ENCODE measurements at places on chromosomes 1 and 21. TPM values are rescaled to one million over a fixed set of nuclear protein-coding genes. Genes with fewer than 3 reads are reported as not detected.

DNA sequence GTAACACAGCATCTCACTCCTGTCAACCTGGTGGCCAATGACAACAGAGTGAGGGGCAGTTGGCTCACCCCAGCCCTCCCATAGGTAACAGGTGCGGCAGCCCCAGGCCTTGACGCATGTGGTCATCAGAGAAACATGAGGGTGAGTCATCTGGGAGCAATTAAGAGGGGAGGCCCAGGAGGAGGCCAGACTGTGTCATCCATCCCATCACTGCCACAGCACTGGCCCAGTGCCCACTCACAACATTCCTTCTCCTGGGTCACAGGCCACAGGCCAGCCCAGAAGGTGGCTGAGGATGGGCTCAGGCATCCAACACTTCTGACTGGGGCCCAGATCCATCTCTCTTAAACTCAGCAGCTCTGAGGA lies 17.1 kb downstream of the TEX35 start:
- no peaks in the 10 kb centered on the region for H3K36me3 ChIP-seq
- DNase-seq: peak; percentile 49
- H3K4me1 ChIP-seq: peaks cover 9% of the 10 kb centered on the region
- H3K27me3 ChIP-seq: no peaks in the 10 kb centered on the region
- no peak overlapping the region for H3K27ac ChIP-seq
- H3K4me3 ChIP-seq: no peak overlapping the region

DNA sequence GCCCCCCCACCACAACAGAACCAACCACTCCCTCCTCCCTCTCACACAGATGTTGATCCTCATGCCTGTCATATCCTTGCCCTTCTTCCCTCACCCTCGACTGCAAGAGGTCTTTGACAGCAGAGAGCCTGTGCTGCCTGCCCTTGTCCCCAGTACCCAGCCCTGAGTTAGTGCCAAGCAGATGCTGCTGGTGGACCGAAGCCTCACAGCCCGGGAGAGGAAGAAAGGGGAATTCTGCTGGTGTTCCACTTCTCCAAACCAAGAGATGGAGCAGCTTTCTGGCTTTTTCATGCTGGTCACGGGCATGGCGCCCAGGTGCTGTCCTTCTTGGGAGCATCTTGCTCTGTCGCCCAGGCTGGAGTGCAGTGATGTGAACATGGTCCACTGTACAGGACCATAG lies 69.1 kb downstream of the SLC66A1 start:
- H3K27ac ChIP-seq: no peak overlapping the region
- H3K4me1 ChIP-seq: peaks cover 20% of the 10 kb centered on the region
- peaks cover 70% of the 10 kb centered on the region for H3K36me3 ChIP-seq
- no peak overlapping the region for H3K4me3 ChIP-seq

GRCh38 chr1:203888807-203889251 lies 27.4 kb downstream of the SNRPE start:
- no peak overlapping the region for H3K27ac ChIP-seq
- H3K36me3 ChIP-seq: no peaks in the 10 kb centered on the region

DNA sequence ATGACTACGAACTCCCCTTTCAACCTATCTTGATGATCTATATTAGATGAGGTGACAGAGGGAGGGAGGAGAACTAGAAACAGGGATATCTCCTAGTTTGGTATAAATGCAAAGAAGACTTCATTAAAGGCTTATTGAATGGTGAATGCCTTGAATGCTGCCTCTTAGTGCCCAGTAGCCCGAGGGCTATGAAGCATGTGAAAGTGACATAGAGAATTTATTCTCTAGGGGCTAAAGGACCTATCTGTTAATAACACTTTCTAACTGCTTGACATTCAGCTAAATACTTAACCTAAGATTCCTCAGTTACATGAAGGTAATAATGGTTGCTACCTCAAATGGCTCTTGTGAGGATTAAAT lies 764.1 kb downstream of the LTN1 start:
- no peaks in the 10 kb centered on the region for H3K36me3 ChIP-seq
- DNase-seq: no peak
- H3K27me3 ChIP-seq: no peaks in the 10 kb centered on the region
- H3K27ac ChIP-seq: no peak overlapping the region
- no peaks in the 10 kb centered on the region for H3K4me1 ChIP-seq
- H3K4me3 ChIP-seq: no peak overlapping the region

DNA sequence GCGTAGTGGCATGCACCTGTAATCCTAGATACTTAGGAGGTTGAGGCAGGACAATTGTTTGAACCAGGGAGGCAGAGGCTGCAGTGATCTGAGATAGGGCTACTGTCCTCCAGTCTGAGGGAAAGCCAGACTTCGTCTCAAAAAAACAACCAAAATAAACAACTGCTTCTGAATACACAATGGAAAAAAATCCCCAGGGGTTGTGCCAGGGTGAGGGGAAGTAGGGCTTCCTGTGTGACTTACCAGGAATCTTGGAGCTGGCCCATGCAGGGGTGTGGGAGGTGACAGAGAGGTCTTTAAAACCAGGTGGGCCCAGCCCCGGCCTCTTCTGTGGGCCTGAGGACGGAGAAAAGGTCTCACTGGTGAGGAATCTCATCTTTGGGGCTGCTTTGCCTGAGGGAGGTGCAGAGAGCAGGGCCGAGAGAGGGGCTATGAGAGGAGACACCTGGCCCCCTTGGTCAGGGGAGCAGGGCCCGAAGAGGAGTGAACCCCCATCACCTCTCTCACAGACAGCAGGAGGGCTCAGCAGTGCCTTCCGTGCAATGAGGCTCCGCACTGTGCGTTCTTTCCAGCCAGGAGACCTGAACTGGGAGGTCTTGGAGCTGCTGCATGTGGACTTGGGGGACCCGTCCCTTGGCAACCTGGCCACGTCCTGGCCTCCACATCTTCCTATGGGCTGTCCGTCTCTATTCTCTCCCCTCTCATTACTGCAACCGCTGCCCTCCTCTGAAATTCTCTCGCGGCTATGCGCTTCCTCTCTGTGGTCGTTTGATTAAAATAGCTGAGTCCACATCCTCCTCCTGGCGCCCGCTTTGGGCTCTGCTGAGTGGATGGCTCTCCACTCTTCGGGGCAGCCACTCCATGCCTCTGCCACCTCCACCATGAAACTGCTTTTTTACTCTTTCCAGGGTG lies 10.7 kb downstream of the PLA2G5 start:
- H3K36me3 ChIP-seq: no peaks in the 10 kb centered on the region
- H3K4me1 ChIP-seq: no peaks in the 10 kb centered on the region
- no peak overlapping the region for H3K4me3 ChIP-seq
- no peak overlapping the region for H3K27ac ChIP-seq
- H3K27me3 ChIP-seq: peaks cover 8% of the 10 kb centered on the region
- peak; percentile 14 for DNase-seq

DNA sequence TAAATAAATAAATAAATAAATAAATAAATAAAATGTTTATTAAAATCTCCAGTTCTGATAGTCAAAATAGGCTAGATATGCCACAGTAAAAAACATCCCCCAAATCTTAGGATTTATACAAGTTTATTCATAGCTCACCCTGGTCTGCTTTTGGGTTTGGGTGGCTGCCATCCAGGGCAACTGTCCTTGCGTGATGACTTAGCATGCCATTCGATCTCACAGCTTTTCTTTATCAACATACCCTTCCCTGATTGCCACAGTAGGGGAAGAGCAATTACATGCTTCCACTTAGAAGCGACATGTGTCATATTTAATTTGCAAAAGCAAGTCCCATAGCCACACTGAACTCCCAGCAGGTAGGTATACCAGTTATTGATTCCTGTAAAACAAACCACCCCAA lies 52.7 kb downstream of the TEX35 start:
- H3K27me3 ChIP-seq: no peaks in the 10 kb centered on the region
- no peak for DNase-seq
- H3K4me3 ChIP-seq: no peak overlapping the region
- H3K4me1 ChIP-seq: peaks cover 8% of the 10 kb centered on the region
- no peak overlapping the region for H3K27ac ChIP-seq

DNA sequence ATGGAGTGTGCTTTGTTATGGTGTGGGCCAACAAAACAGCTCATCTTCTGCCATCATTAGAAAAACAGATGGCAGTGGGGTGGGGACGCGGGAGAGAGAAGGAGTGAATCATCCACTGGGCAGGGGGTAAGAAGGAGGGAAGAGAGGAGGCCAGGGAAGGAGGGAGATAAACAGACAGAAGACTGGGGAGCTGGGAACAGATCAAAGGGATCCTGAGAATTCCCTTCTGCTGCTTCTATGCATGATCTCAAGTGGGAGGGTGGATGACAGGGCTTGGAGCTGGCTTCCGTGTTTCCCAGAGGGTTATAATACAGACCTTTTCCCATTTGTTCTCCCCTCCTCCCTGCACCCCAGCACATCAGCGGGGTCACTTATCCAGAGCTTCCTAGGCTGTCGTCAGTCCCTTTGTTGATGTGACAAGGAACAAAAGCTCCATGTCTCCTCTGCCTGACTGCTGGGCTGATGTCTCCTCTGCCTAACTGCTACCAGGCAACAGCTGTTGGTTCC lies 338.6 kb downstream of the PAPPA2 start:
- H3K4me3 ChIP-seq: no peak overlapping the region
- no peaks in the 10 kb centered on the region for H3K27me3 ChIP-seq
- H3K27ac ChIP-seq: peak overlapping the region; percentile 74
- H3K4me1 ChIP-seq: peaks cover 13% of the 10 kb centered on the region
- no peaks in the 10 kb centered on the region for H3K36me3 ChIP-seq

GRCh38 chr1:241265428-241265827 lies 91.6 kb downstream of the RGS7 start:
- H3K36me3 ChIP-seq: no peaks in the 10 kb centered on the region
- H3K4me1 ChIP-seq: no peaks in the 10 kb centered on the region
- no peak for DNase-seq
- no peak overlapping the region for H3K27ac ChIP-seq
- H3K27me3 ChIP-seq: no peaks in the 10 kb centered on the region

DNA sequence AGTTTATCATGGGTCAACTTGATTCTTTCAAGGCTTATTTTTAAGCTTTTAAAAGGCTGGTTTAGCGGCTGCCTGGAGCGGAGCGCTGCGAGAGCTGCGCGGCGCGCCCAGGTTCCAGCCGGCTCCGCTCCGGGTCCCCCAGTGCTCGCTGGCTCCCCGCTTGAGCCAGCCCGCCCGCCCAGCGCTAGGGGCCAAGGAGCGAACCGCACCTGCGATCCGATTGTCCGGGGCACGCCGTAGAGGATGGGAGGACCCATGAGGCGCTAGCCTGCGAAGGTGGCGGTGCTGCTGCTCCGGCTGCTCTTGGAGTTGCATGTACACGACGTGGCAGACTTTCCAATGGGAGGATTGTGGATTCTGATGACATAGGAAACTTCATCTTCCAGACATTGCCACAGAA lies 9.9 kb upstream of the CFHR4 start:
- H3K27me3 ChIP-seq: no peaks in the 10 kb centered on the region
- peak; percentile 8 for DNase-seq
- no peak overlapping the region for H3K27ac ChIP-seq
- H3K4me1 ChIP-seq: no peaks in the 10 kb centered on the region
- no peaks in the 10 kb centered on the region for H3K36me3 ChIP-seq

GRCh38 chr1:15288173-15288926 lies 41.3 kb downstream of the FHAD1 start:
- peak; percentile 68 for DNase-seq
- no peak overlapping the region for H3K27ac ChIP-seq
- peaks cover 2% of the 10 kb centered on the region for H3K4me1 ChIP-seq
- H3K4me3 ChIP-seq: no peak overlapping the region
- no peaks in the 10 kb centered on the region for H3K36me3 ChIP-seq

GRCh38 chr1:59997479-59998115 lies 71.0 kb upstream of the CYP2J2 start:
- H3K4me1 ChIP-seq: peaks cover 10% of the 10 kb centered on the region
- DNase-seq: peak; percentile 79
- no peak overlapping the region for H3K4me3 ChIP-seq
- H3K27me3 ChIP-seq: no peaks in the 10 kb centered on the region
- H3K36me3 ChIP-seq: no peaks in the 10 kb centered on the region

- peak overlapping the region; percentile 31 for H3K27ac ChIP-seq
- no peaks in the 10 kb centered on the region for H3K27me3 ChIP-seq
- H3K4me1 ChIP-seq: no peaks in the 10 kb centered on the region
- no peaks in the 10 kb centered on the region for H3K36me3 ChIP-seq
Measured at GRCh38 chr1:221394011-221394544, 347.8 kb downstream of the DUSP10 start.

DNA sequence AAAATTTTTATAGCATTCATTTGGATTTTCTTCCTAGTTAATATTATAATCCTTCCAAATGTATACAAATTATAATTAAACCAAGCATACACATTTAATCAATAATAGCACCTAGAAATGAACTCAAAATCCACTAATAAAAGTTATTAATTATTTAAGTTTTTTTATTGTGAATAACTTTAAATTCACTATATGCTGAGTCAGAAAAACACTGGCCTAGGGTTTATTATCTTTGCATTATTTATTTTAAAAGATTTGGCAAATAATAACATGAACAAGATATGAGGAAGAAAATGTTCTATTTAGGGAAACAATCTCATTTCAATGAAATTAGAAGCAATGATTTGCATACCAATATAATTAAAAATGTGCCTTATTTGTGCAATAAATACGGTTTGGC lies 951.5 kb downstream of the KCNT2 start:
- no peaks in the 10 kb centered on the region for H3K4me1 ChIP-seq
- no peak overlapping the region for H3K27ac ChIP-seq

GRCh38 chr1:208614610-208615009 lies 370.4 kb upstream of the PLXNA2 start:
- H3K27me3 ChIP-seq: no peaks in the 10 kb centered on the region
- no peak overlapping the region for H3K4me3 ChIP-seq
- no peaks in the 10 kb centered on the region for H3K4me1 ChIP-seq
- no peaks in the 10 kb centered on the region for H3K36me3 ChIP-seq
- H3K27ac ChIP-seq: no peak overlapping the region

Gene CAMSAP2
- 36.0 TPM for total RNA-seq

Gene PLA2G2D
- not detected for total RNA-seq

Gene DNAJC28
- total RNA-seq: 2.8 TPM

Gene IFI16
- 22.0 TPM for total RNA-seq

Gene SELP
- total RNA-seq: 1.2 TPM

Gene KRTAP10-10
- not detected for total RNA-seq

All from muscle of leg (tissue), 16 donors.